ENCODE measurements at places on chromosomes 11 and 22.

- no peak for DNase-seq
Observed at GRCh38 chr11:114291381-114291780, 4.8 kb upstream of the NNMT start.

GRCh38 chr11:67280341-67280787 is 8.7 kb upstream of the ANKRD13D start:
- DNase-seq = no peak

- DNase-seq = no peak
Observed at GRCh38 chr22:43976861-43977795, 21.9 kb downstream of the SAMM50 start.

DNA sequence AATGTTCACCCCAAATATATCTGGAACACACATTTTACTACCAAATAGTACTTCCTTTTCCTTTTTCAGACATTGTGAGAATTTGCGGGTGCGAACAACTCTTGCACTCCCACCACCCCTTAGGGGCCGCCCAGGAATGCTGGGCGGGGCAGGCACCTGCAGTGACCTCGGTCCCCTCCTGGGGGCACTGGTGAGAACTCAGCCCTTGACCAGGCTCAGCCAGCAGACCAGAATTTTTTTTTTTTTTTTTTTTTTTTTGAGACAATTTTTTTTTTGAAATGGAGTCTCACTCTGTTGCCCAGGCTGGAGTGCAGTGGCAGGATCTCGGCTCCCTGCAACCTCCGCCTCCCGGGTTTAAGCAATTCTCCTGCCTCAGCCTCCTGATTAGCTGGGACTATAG is 75.8 kb downstream of the ARHGAP8 start:
- no peak for DNase-seq

DNA sequence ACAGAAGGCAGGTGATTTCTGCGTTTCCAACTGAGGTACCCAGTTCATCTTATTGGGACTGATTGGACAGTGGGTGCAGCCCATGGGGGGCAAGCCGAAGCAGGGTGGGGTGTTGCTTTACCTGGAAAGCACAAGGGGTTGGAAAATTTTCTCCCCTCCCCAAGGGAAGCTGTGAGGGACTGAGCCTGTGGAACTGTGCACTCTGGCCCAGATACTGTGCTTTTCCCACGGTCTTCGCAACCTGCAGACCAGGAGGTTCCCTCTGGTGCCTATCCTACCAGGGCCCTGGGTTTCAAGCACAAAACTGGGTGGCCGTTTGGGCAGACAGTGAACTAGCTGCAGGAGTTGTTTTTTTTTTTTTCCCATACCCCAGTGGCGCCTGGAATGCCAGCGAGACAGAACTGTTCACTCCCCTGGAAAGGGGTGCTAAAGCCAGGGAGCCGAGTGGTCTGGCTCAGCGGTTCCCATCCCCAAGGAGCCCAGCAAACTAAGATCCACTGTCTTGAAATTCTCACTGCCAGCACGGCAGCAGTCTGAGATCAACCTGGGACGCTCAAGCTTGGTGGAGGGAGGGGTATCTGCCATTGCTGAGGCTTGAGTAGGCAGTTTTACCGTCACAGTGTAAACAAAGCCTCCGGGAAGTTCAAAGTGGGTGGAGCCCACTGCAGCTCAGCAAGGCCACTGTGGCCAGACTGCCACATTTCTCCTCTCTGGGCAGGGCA is 97.2 kb downstream of the JRKL start:
- DNase-seq = no peak

DNA sequence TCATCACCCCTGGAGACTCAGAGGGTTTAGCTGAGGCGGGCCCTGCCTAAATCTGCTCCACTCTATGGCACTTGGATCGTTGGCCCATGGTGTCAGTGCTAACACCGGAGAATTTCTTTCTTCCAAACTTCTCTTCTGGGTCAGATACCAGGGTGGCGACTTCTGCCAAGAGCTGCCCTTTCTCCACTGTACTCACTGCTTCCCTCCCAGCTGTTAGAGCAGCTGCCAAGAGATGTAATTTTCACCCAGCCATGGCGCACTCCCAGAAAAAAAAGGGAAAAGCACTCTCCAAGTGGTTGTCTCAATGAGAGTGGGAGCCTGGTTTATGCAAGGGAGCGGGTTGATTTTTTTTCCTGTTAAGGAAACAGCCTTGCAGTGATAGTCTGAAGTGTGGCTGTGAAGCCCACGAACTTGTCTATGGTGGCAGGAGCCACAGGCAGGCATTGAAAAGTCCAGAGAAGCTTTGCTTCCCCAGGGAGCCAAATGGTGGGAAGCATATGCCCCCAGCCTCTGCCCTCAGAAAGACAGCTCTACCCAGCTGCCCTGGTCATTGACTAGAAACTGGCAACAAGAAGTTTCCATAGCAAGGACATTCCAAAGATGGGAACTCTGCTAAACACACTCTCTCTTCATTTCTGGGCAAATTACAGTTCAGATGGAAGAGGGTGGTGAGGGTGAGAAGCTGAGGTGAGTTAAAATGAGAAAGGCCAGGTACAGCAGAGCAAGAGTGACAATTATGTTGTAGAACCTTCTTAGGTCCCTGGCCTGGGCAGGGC is 10.7 kb downstream of the PCSK7 start:
- DNase-seq = no peak

DNA sequence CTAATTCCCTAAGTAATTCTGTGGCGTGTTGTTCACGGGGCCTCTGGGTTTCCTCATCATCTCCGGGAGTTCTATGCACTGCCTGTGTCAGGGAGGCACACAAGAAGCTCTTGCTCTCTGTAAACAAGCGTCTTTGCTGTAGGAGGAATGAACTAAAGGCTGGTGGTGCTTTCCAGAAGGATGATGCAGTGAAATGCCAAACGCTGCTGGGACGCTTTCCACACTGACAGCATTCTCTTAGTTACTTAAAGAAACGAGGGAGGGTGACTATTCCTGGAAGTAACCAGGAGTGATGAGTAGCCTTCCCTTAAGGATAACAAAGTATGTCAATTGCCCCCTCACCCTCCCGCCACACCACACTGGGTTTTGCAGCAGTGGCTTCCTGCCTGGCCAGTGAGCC is 38.5 kb upstream of the NUP50 start:
- no peak for DNase-seq

GRCh38 chr22:30667107-30667493 is 575 bp downstream of the DUSP18 start:
- DNase-seq = no peak

DNA sequence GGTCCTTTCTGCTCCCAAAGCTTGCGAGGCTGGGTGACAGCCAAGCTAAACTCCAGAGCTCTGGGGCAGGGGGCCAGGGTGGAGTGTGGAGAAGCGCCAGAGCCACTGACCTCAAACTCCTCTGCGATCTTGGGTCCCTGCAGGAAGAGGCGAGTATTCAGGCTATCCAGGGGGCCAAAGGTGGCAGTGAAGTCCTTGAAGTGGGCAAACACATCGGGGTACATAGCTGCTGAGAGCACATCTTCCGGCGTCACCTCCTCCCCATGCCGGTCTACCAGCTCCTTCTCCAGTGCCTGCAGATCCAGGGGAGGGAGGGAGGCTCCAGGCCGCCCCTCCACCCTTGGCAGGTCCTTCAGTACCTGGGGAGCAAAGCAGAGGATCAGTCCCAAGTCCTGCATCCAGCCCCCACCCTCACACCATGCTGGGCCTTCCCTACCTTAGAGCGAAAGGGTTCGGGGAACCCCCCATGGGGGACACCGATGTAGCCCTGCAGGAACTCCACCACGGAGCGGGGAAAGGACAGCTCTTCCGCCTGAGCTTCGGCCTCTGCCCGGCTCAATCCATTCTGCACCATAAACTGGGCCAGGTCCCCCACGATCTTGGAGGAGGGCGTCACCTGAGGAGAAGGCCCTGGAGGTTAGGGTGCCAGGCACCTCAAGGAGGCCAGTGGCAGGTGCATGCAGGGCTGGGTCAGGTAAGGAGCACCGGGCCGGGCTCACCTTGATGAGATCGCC is 6.4 kb downstream of the RCE1 start:
- no peak for DNase-seq

DNA sequence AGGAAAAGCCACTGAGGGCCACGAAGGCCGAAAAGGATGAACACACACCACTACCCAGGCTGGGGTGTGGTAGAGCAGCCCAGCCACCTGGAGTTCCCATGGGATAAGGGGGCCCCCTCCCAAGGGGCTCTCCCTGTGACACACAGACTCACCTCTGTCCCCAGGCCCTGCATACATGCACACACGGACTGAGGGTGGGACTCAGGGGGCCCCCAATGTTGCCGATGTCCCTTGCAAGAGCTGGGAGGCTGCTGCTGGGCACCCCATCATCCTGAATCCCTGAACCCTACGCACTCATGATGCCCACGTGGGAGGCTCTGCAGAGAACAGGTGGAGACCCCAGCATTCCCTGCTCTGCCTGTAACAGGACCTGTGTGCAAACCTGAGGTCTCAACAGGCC is 14.5 kb downstream of the SHANK2 start:
- DNase-seq = no peak

- DNase-seq = no peak
Observed at GRCh38 chr22:38638728-38639127, 17.5 kb downstream of the FAM227A start.

- DNase-seq = no peak
Observed at GRCh38 chr11:129643031-129643721, 172.5 kb upstream of the TMEM45B start.

DNA sequence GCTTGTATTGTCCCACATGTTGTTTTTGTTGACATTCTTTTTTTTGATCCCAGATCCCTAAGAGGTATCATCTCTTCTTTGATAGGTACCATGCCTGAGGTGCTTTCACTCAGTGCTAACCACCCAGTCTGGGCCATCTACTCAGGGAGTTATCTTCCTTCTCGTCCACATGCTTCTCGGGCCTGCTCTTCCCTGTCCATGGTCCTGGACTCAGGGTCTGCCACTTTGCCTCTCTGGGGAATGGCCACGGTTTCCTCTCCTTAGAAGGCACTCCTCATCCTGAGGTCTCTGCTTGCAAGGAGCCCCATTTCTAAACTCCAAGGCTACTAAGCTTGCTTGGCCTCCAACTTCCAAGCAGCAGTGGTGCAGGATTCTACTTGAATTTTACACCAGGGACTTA is 227.0 kb upstream of the NCAM1 start:
- DNase-seq = no peak

Measured in stimulated activated CD8-positive, alpha-beta memory T cell treated with anti-CD3 and anti-CD28 coated beads, Interleukin-4, amount 100 ng/mL, for 4 hours (primary cell).